ENCODE measurements at places on chromosomes 6 and 20.

DNA sequence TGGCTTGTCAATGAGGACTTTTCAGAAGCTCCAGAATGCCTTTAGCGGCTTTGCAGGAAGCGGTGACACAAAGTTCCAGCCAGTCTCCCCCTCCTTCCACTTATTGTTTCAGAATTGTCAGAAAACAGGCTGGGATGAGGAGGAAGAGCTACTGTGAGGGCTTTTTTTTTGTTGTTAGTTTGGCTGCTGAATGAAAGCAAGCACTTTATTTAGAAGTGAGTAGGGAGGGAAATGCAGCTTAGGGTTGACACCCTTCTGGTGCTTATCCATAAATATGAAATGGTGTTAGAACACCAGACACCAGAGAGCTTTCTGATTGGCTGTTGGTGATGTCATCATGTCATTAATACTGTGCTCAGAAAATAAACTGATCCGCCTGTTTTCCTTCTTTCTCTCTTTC is 251.5 kb downstream of the SOX4 start:
- no peak for DNase-seq

DNA sequence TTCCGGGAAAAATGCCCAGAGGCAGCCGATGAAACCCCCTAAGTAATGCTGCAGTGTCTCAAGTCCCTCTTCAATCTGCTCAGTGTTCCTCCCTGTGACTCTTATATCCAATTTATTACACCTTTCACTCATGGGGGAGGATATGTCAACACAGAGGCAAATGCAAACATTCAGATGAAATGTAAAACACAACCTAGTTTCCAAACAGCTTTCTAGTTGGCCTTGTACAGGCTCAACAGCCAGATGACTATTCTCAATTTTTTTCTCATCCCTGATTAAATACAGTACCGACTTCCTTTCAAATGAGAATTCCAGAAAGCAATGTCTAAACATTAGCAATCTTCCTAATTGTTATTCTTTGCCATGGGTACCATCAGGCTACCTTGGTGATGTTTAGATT is 65.0 kb downstream of the BLOC1S5 start:
- DNase-seq = no peak

DNA sequence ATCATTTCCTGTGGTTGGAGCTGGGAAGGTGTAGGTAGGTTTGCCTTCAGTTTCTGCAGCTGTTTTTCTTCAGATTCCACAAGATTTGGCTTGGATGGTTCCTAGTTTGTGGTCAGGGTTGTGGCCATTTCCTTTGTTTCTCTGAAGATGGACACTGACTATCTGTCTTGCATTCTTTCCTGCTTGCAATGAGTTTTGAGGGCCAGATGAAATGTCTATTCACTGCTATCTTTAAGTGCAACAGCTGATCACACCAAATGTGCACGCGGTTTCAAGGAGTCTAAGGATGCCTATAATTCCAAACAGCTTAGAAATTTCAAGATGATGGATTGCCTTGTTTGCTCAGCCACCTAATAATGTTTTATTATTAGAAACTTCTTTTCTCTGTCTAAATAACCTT is 28.4 kb downstream of the IL20RA start:
- DNase-seq = no peak

- no peak for DNase-seq
Observed at GRCh38 chr6:101268541-101268940, 125.0 kb upstream of the GRIK2 start.

- no peak for DNase-seq
Observed at GRCh38 chr20:62368976-62369814, 2.1 kb upstream of the LAMA5 start.

- DNase-seq = no peak
Observed at GRCh38 chr20:19495905-19496703, 262.0 kb upstream of the RIN2 start.

DNA sequence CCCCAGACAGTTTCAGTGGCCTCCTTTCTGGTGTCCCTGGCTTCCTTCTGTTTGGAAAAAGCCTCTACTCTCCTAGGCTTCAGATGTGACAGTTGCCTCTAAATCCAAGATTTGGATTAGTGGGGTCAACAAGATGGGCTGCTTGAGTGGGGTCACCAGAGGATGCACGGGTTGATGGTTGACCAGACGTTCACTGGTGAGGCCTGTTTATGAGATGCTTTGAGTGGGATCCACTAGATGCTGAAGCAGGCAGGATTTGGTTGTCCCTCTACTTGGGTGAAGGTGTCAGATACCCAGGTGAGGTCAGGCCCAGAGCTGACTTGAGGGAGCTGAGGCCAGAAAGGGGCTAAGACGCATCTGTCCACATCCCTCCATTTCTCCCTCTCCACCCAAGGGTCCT is 8.1 kb upstream of the DLGAP4 start:
- DNase-seq = no peak

DNA sequence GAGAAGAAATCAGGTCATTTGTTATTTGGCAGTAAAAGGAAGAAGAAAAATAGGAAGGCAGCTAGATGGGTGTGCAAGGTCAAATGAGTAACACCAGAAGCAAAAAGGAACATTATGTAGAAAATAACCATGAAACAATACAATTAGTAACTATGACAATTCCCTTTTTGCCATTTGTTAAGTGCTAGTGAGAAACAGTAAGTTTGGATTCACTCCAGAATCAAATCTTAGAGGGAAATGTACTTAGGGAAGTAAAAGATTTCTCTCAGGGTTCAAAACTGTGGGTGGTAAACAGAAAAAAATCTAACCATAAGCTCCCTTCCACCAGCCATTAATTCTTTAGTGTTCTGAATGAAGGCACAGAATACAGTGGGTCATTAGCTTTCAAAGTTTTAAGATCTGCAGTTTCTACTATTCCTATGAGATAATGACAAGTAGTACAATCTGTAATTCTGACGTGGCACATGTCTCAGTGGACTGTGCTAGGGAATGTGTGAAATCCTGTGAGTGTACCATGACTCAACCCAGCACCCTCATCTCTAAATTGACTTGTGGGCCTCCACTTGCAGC is 17.1 kb downstream of the REPS1 start:
- no peak for DNase-seq

DNA sequence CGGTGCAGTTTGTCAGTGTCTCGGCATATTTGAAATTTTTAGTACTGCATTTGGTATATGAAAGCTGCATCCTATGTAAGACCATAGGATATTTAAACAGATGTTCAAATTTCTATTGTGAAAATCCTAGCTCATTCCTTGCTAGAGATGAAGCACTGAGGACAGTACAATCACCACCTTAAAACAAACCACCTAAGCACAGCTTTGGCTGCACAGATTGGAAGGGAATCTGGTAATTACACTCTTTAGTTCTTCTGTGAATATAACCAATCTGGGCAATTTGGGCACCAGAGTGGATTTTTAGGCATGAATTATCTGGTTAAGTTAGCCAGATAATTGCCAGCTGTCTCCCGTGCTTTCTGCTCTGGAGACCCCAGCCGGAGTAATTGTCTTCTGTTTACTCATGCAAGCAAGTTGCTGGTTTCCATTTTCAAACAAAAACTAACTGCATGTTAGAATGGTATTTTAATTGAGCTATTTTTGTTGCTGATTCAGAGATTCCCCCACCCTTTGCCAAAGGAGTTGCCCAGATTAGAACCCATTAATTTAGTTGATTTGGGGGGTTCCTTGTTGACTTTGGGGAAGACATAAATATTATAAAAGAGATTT is 36.9 kb downstream of the E2F3 start:
- no peak for DNase-seq

DNA sequence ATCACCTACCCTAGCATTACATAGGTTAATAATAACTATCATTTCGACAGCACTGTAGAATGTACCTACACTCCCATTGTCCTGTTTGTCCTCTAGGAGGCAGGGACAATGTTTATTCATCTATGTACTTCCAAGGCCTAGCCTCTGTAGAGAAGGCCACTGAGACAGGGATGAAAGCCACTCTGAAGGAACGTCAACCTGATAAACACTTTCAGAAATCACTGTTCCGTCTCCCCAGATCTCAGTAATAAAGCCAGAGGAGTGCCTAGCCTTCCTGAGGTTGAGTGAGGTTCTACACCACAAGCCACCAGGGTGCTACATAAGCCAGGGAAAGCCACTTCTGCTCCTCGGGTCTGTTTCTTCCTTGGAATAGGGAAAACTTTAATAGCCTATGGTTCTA is 44.8 kb downstream of the POPDC3 start:
- no peak for DNase-seq

GRCh38 chr6:33807606-33808005 is 3.8 kb upstream of the MLN start:
- DNase-seq = no peak

DNA sequence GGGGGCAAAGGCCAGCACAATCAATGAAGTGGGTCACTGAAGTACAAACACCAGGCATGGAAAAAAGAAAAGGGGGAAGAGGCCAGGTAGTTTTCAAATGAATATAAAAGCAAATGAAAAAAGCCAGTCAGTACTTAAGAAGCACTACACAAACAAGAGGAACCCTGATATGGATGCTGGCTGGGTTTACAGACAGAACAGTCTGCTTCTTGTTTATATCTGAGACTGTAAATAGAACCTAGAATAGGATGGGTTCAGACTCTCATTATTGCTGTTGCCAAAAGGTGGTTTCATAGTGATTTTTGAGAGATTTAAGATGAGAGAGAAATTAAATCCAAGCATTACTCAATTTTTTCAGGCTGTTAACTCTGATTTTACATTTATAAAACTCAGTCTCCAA is 24.1 kb downstream of the USP45 start:
- no peak for DNase-seq

- DNase-seq = no peak
Observed at GRCh38 chr20:41160686-41161085, 23.3 kb downstream of the PLCG1 start.

DNA sequence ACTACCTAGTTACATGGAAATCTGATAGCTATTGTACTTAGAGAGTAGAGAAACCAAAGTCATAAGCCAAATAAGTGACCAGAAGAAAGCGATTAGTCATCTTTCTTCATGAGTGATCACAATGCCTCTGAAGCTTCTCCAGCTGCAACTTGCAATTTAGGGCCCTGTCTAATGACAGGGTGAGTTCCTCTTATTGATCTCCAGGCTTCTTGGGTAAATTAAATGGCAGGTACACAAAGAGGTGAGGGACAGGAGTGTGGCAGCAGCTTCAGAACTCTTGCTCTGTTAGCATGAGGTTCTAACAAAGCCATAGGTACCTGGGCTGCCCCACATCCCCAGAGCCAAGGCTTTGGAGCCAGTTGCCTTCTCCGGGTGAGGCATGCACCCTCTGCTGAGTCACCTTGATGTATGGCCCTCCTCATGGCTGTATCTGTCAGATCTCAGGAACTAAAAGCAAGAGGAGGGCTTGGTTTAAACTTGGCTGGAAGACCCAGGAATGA is 60.8 kb downstream of the PRDM1 start:
- no peak for DNase-seq

DNA sequence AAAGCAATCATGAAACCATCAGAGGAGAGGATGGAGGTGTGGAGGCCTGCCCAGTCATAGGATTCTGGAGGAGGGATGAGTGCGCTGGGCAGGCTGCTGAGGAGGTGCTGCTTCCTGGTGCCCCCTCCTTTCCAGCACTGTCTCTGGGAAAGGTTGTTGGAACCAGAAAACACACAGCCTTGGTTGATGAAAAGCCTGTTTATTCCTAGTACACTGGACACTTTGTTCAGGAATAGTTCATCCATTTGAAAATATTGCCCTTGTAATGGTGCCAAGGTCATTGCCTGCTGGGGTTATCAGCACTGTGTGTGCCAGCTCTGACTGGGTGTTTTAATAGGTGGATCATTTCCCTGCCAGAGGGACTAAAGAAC is 83.7 kb upstream of the ARMC2 start:
- DNase-seq = no peak

GRCh38 chr6:45424451-45424861 is 46.7 kb upstream of the SUPT3H start:
- DNase-seq = no peak

GRCh38 chr6:128168244-128168643 is 267.4 kb upstream of the THEMIS start:
- DNase-seq = no peak

GRCh38 chr6:131216246-131216645 is 81.0 kb downstream of the AKAP7 start:
- no peak for DNase-seq

- DNase-seq = no peak
Observed at GRCh38 chr6:92521553-92521952, 897.8 kb downstream of the EPHA7 start.

DNA sequence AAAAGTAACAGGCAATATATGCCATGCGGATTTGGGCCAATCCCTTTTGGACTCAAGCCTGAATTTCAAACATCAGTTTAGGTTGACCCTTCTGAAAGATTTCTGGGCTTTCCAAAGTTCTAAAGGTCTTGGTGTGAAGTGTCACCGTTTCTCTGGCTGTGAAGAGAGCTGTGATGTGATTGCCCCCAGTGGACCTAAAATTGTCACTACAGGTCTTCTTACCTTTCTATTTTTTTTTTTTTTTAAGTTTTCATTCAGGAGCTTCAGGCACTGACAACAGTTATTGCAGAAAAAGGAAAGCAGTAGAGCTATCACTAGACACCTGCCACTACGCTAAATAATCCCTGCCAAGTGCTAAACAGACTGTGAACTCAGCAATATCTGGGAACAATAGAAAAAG is 75.7 kb upstream of the OPRM1 start:
- DNase-seq = no peak

DNA sequence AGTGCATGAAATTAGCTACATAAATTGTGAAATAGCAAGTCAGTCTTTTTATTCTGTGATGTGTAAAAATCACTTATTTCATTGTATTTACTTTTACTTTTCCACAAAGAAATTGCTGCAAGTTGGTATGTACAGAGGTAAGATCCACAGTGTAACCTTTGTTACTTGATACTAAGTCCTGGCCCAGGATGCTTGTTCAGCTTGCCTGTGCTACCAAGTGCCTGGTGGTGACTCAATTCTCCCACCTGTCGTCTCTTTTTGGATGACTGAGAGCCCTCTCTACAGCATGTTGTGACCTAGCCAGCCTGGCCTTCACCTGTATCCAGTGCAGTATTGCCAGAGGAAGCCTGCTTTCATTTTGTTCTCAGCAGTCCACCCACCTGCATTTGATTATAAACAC is 54.9 kb downstream of the ANKRD6 start:
- no peak for DNase-seq

DNA sequence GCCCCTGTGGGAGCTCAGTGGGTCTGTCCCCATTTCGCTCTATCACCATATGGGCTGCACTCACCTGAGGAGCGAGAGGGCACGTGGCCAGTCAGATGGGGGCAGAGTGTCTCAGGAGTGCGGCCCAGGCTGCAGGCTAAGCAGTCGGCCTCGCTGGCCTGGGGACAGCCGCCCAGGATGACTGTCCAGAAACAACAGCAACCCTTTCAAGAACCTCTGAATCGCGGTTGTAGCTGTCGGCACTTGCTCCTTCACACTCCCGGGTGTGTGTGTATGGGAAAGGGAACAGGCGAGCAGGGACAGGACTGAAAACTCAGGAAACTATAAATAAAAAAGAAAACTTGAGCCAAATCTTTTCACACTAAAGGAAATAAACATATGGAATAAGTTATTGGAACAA is 63.1 kb downstream of the TFAP2A start:
- no peak for DNase-seq
